ENCODE measurements at places on chromosomes 7 and 10. TPM values are rescaled to one million over a fixed set of nuclear protein-coding genes. Genes with fewer than 3 reads are reported as not detected.
A peak's percentile ranks its signal among the peaks of the same experiment; 100 is the strongest.

Gene PSD
- 4.6 TPM for total RNA-seq

Gene SFXN2
- total RNA-seq, result 14.9 TPM

Gene MRLN
- 0.47 TPM for total RNA-seq

Gene PAPOLB
- under 0.01 TPM for total RNA-seq

Gene PLXDC2
- 8.0 TPM for total RNA-seq

Gene RBM20
- total RNA-seq, result 1.6 TPM

GRCh38 chr10:103310197-103310596 lies 33.3 kb downstream of the INA start:
- no peaks in the 10 kb centered on the region for H3K4me1 ChIP-seq
- peaks cover 52% of the 10 kb centered on the region for H3K36me3 ChIP-seq
- no peak overlapping the region for H3K4me3 ChIP-seq
- H3K27ac ChIP-seq, result no peak overlapping the region

DNA sequence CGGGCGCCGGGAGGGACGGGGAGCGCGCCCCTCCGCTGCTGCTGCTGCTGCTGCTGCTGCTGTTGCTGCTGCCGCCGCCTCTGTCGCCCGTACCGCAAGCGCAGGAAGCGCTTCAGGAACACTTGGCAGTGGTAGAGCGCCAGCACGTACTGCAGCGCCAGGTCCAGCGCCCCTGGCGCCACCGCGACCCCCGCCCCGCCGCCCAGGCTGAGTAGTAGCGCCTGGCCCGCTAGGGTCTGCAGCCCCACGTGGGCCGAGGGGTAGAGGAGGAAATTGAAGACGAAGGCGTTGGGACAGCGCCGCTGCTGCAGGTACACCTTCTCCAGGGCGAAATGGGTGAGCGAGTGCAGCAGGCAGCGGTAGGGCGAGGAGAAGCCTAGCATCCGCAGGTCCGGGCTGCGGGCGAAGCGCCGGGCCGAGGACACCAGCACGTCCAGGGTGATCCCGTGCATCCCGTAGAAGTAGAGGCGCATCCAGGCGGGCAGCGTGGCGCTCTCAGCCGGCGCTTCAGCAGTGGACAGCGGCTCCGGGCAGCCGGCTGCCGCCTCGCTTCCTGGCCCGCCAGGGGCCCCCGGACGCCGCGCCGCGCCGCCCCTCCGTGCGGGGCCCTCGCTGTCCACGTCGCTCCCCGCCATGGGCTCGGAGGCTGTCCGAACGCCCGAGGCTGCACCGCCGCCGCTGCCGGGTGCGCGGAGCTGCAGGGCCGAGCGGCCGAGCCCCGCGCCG lies at the start of gene TMEM229A:
Gene TMEM229A (minus strand): TSS at position 699 of the 726 bp plus-strand sequence. CDS start 64 bp downstream, at position 635.
- H3K4me1 ChIP-seq, result no peaks in the 10 kb centered on the region
- H3K27ac ChIP-seq, result no peak within 1 kb of the TSS
- no peaks in the 10 kb centered on the region for H3K36me3 ChIP-seq
- H3K27me3 ChIP-seq, result peaks cover 27% of the 10 kb centered on the region

GRCh38 chr10:86899670-86900276 lies 57.6 kb downstream of the MMRN2 start:
- H3K27me3 ChIP-seq, result peaks cover 10% of the 10 kb centered on the region
- no peaks in the 10 kb centered on the region for H3K4me1 ChIP-seq
- H3K4me3 ChIP-seq, result no peak overlapping the region
- H3K27ac ChIP-seq, result no peak overlapping the region

GRCh38 chr7:98168181-98168903 lies 42.9 kb upstream of the BHLHA15 start:
- H3K27ac ChIP-seq, result no peak overlapping the region
- H3K4me1 ChIP-seq, result peaks cover 3% of the 10 kb centered on the region
- H3K36me3 ChIP-seq, result peaks cover 9% of the 10 kb centered on the region
- no peaks in the 10 kb centered on the region for H3K27me3 ChIP-seq
- peak; percentile 76 for DNase-seq

- H3K4me3 ChIP-seq, result no peak overlapping the region
- H3K36me3 ChIP-seq, result no peaks in the 10 kb centered on the region
- no peak for DNase-seq
- no peak overlapping the region for H3K27ac ChIP-seq
- no peaks in the 10 kb centered on the region for H3K27me3 ChIP-seq
- H3K4me1 ChIP-seq, result no peaks in the 10 kb centered on the region
Observed at GRCh38 chr7:86995052-86995725, 64.3 kb downstream of the ELAPOR2 start.

DNA sequence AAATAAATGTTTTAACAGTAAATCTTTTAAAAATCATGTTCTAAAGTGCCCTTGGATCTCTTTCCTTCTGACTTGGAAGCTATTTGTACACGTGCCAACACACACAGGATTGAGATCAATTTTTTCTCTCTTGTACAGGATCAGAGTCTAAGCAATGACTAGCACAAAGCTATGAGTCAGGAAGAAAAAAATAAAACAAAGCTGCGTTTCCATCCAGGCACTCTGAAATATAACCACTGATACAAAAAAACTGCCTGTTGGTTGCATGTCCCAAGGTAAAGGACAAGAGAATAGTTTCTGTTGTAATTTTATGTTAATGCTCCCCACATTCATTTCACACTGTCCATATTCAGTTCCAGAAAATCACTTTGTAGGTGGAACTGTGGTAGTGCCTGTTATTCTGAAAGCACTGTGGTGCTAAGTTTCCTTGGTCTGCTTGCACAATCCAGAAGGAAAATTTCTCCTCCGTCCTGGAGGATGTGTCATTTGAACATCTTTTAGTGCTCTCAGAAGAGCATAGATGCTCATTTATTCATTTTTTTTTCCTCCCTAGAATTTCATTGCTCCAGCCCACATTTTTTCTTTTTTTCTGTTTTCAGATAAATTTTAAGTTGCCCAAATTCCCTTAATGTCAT lies 113.4 kb downstream of the PLXDC2 start:
- no peaks in the 10 kb centered on the region for H3K27me3 ChIP-seq
- no peak overlapping the region for H3K4me3 ChIP-seq
- H3K36me3 ChIP-seq, result no peaks in the 10 kb centered on the region
- no peak overlapping the region for H3K27ac ChIP-seq

DNA sequence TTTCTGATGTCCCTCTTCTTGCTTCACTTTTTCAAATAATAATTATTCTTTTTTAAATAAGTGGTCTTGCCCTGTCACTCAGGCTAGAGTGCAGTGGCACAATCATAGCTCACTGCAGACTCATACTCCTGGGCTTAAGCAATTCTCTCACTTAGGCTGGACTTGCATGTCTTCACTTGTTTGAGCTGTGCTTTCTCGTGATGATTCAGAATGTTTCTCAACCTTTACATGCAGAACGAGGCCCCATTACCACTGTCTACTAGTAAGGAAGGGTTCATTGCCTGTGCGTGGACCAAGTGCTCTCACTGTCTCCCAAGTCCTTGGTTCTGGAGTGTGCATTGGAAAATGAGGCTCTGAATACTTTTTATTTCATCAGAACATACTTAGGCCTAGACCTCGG lies 468.6 kb upstream of the COBL start:
- DNase-seq, result no peak
- H3K4me3 ChIP-seq, result no peak overlapping the region
- no peak overlapping the region for H3K27ac ChIP-seq
- no peaks in the 10 kb centered on the region for H3K27me3 ChIP-seq
- no peaks in the 10 kb centered on the region for H3K36me3 ChIP-seq

DNA sequence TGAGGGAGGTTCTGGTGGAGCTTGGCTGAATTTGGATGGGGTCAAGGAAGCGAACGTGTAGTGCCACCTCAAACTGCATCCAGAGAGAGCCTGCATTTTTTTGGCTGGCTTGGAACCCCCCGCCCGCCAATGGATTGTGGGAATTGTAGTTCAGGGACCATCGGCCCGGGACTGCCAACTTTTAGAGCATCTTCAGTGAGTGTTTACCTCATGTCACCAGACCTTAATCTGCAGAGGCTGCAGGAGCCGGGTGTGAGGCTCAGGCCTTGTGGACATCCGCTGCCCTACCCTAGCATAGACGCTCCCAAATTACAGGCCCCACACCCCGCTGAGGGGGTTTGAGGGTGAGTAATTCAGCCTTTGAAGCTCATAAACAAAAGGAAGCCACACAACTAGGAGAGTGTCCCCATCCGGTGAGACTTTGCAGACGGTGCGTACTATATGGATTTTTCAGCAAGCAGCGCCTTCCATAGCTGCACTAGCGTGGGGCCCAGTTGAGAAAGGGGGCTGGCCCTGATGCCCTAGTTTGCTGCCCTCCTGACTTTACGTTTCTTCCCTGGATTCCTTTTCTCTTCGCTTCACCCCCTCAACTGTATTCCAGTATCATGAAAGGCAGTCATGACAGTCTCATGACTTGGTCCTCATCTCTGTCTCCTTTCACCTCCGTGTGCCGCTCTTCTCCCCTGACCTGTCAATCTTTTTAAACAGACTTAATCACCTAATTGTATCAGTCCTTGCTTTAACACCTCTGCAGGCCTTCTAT lies 717 bp downstream of the CNPY4 start:
- DNase-seq, result peak; percentile 70
- H3K4me3 ChIP-seq, result peak overlapping the region; percentile 75
- peaks cover 27% of the 10 kb centered on the region for H3K4me1 ChIP-seq
- H3K27me3 ChIP-seq, result no peaks in the 10 kb centered on the region
- H3K27ac ChIP-seq, result peak overlapping the region; percentile 89

DNA sequence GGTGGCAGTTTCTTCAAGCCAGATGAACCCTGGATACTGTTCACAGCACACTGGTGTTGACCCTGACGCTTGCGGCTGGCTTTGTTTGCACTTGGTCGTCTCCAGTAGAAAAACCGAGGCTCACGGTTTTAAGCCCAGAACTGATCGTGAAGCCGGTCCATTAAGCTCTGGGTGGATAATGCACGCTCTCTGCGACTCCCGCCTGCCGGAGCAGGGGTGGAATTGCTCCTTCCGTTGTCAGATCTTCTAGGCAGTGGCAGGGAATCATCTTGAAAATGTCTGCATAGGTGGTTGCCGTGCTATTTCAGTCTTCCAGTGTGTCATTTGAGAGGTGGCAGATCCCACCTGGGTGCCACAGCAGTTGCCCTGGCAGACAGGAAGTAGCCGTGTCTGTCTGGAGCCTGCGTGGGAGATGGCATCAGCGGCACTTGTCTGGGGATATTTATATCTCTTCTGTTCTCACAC lies 35.9 kb upstream of the AP5Z1 start:
- peaks cover 53% of the 10 kb centered on the region for H3K4me1 ChIP-seq
- no peak overlapping the region for H3K27ac ChIP-seq
- H3K36me3 ChIP-seq, result peaks cover 22% of the 10 kb centered on the region
- H3K4me3 ChIP-seq, result no peak overlapping the region
- no peaks in the 10 kb centered on the region for H3K27me3 ChIP-seq
- peak; percentile 70 for DNase-seq

GRCh38 chr7:98630149-98630548 lies 13.1 kb downstream of the NPTX2 start:
- no peak overlapping the region for H3K27ac ChIP-seq
- no peak overlapping the region for H3K4me3 ChIP-seq
- H3K4me1 ChIP-seq, result no peaks in the 10 kb centered on the region
- DNase-seq, result no peak
- peaks cover 2% of the 10 kb centered on the region for H3K27me3 ChIP-seq

- no peak for DNase-seq
- no peaks in the 10 kb centered on the region for H3K36me3 ChIP-seq
- H3K27me3 ChIP-seq, result peaks cover 4% of the 10 kb centered on the region
- no peak overlapping the region for H3K4me3 ChIP-seq
- H3K4me1 ChIP-seq, result no peaks in the 10 kb centered on the region
Observed at GRCh38 chr10:1609648-1609970, 127.7 kb downstream of the ADARB2 start.

GRCh38 chr7:50706469-50706937 lies 76.2 kb downstream of the GRB10 start:
- H3K4me1 ChIP-seq, result no peaks in the 10 kb centered on the region
- H3K36me3 ChIP-seq, result no peaks in the 10 kb centered on the region
- H3K4me3 ChIP-seq, result no peak overlapping the region

DNA sequence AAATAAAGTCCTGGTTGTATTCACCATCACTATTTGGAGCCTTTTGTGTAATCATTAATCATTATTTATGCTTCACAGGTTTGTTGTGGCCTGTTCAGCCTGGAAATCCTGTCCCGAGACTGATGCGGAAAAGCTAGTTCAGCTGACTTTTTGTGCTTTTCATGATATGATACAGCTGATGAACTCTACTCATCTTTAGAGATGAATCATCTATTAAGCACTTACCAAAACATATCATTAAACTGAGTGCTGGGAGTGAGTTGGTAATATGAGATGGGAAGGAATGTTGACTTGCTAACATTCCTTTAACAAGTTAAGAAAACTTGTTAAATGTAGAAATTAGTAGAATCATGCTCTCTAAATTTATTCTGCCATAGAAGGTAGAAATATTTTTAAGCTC lies 53.0 kb downstream of the CROT start:
- peaks cover 3% of the 10 kb centered on the region for H3K36me3 ChIP-seq
- H3K4me1 ChIP-seq, result no peaks in the 10 kb centered on the region
- H3K27ac ChIP-seq, result no peak overlapping the region
- no peak overlapping the region for H3K4me3 ChIP-seq
- H3K27me3 ChIP-seq, result no peaks in the 10 kb centered on the region

GRCh38 chr10:31138026-31138553 lies 106.4 kb upstream of the ZNF438 start:
- no peaks in the 10 kb centered on the region for H3K36me3 ChIP-seq
- no peak overlapping the region for H3K4me3 ChIP-seq
- no peaks in the 10 kb centered on the region for H3K27me3 ChIP-seq
- peak overlapping the region; percentile 95 for H3K27ac ChIP-seq
- DNase-seq, result no peak

DNA sequence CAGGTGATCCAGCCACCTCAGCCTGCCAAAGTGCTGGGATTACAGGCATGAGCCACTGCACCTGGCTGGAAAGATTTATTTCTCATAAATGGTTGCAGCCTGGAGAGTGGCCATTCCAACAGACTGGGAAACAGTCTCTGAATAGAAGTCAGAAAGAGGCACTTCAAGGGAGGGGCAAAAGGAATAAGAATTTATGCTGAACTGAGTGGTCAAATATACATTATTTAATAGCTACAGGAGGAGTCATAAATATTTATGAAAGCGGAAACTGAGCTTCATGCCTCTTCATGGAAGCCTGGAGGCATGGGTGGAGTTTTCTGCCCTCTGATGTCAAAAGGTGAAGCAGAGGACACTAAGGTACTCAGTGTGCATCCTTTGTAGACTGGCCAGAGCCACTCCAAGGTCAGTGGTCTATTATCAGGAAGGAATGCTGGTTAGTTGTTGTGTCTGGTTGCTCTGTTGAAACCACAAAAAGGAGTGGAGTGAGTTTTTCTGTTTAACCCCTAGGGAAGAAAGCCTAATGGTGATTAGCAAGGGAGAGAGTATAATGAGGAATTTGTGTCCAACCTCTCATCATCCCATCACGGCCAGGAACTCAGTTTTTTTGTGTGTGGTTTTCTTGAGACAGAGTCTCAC lies 9.3 kb upstream of the NRBF2 start:
- no peak for DNase-seq
- H3K27ac ChIP-seq, result no peak overlapping the region
- H3K36me3 ChIP-seq, result no peaks in the 10 kb centered on the region
- no peak overlapping the region for H3K4me3 ChIP-seq

- peak; percentile 39 for DNase-seq
- no peak overlapping the region for H3K27ac ChIP-seq
- H3K27me3 ChIP-seq, result peaks cover 82% of the 10 kb centered on the region
- peaks cover 9% of the 10 kb centered on the region for H3K4me1 ChIP-seq
Observed at GRCh38 chr10:93062514-93063143, 2.0 kb downstream of the CYP26C1 start.

All from thymus (tissue), 14 donors.